Endothelial cell of umbilical vein (primary cell): ENCODE measurements at places on chromosomes 11 and 22.

GRCh38 chr11:2582946-2583604 lies 116.7 kb downstream of the KCNQ1OT1 start:
- DNase-seq = no peak

DNA sequence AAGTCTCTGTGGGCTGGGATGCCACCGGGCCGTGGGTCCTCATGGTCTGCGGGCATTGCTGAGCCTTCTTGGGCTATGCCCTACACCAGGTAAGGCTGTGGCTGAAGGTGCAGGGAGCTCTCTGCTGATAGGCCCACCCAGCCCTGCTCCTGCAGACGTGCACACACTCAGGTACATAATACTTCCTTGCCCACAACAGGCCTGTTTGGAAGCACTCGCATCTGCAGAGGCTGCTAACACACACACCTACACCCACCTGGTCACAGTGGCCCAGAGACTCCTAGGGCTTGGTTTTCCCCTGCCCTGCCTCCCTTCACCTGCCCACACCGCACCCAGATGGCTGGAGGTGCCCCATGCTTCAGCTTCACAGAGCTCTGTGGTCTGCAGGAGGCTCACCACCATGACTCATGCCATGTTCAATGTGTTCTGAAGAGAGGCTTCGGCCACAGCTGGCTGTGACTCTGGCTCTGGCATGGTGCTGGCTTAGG lies 72.8 kb upstream of the KCNQ1OT1 start:
- DNase-seq = no peak

DNA sequence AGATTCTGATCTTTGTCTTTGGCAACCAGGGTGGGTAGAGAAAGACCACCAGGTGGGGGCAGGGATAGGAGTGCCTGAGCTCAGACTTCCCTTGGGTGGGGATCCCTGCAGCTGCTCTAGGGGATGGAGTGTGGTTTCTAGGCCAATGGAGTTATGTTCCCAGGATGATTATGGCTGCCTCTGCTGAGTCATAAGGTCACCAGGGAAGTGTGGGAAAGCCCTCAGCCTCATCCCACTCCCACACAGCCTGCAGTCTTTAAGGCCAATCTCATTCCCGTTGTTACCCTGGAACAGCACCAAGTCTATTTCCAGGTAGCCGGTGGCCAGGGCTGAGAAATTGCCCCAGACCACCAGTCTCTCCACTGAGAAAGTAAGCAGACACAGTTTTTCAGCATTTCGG lies 2269.3 kb upstream of the RAG2 start:
- DNase-seq = no peak

GRCh38 chr22:38716826-38717225 lies 11.1 kb downstream of the GTPBP1 start:
- DNase-seq = no peak

DNA sequence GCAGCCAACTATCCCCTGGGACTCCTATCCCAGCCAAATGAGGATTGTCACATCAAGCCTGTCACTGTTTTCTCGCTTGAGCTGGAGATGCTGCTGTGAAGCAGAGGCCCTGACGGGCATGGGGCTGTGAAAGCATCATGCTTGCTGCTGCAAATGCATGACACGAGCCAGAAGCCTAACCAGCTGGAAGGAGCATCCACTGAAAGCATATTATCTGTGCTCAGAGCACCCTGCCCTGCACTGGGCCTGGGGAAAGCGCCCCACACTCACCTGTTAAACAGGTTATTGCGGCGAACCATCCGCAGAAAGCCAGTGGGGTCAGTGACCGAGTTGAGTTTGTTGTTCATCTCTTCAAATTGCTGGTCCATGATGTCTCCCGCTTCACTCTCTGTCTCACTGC lies 110.9 kb upstream of the PITPNB start:
- DNase-seq = no peak

- no peak for DNase-seq
Observed at GRCh38 chr11:108111126-108111525, 10.2 kb upstream of the ACAT1 start.

DNA sequence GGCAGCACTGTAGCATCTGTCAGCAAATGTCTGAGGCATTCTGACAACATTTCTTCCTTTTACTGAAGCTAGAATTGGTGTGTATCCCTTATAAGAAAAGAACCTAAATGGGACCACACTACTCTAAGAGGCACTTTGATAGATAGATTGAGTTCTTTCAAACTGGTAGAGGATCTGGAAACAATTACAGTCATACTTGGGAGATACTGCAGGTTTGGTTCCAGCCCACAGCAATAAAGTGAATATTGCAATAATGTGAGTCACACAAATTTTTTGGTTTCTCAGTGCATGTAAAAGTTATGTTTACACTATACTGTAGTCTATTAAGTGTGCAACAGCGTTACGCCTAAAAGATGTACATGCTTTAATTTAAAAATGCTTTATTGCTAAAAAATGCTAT lies 96.9 kb downstream of the SBF2 start:
- DNase-seq = no peak

- DNase-seq = no peak
Observed at GRCh38 chr22:47334601-47335000, 572.2 kb downstream of the TBC1D22A start.

DNA sequence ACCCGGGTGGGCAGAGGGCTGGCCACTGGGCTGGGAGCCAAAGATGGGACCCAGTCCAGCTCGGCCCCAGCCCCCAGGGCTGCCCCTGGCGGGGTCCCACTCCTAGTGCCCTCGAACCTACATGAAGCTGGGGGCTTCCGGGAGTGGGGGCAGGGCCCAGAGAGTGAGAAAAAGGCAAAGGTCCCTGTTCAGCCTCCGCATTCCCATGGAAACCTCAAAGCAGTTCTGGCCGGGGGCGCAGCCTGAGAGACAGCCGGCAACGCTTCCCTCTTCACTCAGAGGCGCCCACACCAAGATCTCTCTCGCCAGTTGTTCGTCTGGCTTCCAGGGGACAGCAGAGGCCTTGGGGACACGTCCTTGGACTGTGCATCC lies 22.4 kb upstream of the ARHGAP8 start:
- DNase-seq = no peak

- no peak for DNase-seq
Observed at GRCh38 chr11:44628730-44629700, 63.6 kb downstream of the CD82 start.

- DNase-seq = no peak
Observed at GRCh38 chr11:8263109-8263768, 439 bp downstream of the LMO1 start.

- no peak for DNase-seq
Observed at GRCh38 chr11:3050386-3051195, 6.6 kb downstream of the CARS1 start.

GRCh38 chr11:57497303-57498247 lies 17.9 kb downstream of the SLC43A1 start:
- no peak for DNase-seq

GRCh38 chr11:69010964-69011623 lies 2.0 kb downstream of the MRGPRF start:
- no peak for DNase-seq

- DNase-seq = no peak
Observed at GRCh38 chr11:78216571-78217287, 28.0 kb downstream of the USP35 start.

DNA sequence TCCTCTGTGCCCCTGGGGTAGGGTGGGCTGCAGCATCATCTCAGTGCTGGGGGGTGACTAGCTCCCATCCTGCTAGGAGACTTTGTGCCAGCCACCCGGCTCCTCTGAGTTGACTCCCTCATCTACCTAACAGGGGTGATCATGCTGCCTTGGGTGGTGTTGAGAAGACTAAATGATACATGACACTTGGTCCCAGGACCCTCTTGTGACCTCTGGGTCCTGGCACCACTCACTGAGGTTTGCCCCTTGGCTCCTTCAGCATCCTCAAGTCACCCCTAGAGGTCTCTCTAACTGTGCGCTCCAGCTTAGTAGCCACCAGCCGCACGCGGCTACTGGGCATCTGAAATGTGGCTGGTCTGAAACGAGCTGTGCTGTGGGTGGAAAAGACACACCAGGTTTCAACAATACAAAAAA lies 72.1 kb downstream of the LRRC32 start:
- peak; percentile 42 for DNase-seq

- no peak for DNase-seq
Observed at GRCh38 chr11:128704517-128704916, 10.6 kb downstream of the FLI1 start.

GRCh38 chr22:24435323-24435645 lies 7.9 kb downstream of the ADORA2A start:
- no peak for DNase-seq

GRCh38 chr22:46798366-46799350 lies 36.2 kb downstream of the TBC1D22A start:
- peak; percentile 81 for DNase-seq

DNA sequence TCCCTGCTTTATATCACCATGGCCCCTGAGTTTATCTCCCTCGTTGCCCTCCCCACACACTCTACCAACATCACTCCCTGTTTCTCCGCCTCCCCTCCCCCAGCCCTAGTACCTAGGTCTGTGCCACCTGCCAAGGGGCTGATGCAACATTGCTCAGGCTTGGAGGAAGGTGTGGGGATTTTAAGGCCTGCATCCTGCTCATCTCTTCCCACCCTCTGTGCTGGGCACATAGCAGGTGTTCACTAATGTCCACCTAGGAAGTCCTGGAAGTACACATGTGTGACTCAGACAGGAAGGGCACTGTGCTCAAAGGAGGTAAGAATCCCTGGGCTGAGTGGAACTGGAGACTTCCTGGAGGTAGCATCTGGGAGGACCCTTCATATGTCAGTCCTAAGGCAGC lies 37.0 kb downstream of the PDE2A start:
- DNase-seq = no peak

DNA sequence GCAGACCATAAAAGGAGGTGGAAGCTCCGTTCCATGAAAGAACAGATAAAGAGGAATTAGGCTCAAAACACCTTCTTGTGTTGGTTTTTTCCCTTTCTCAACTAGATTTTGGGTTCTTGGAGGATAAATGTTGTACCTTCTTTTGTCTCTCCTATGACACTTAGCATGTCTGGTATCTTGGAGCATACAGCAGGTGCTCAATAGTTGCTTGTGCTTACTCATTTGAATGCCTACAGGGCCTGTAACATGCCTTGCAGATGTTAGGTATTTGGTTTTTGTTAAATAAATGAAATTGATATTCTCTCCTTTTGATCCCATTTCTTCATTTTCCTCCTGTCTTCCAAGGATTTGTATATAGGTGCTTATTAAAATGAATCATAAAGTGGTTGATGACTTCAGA lies 16.4 kb upstream of the PLET1 start:
- DNase-seq = no peak

DNA sequence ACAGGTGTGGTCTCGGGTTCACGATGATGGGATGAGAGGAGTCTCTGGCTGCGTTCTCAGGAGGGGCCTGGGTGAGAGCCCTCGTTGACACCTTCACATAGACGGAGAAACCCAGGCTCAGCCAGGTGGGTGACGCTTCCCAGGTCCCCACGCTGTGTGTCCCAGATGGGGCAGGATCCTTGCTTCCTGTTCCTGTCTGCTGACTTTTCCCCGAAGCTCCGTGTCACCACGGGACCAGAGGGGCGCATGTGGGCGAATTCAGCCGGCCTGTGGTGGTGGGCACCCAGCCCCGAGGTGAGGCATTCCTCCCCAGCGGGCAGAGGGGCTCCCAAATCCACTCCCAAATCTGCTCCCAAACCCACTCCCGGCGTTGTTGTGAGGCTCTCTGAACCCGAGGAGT lies 732.8 kb downstream of the BRD1 start:
- no peak for DNase-seq

GRCh38 chr11:70551351-70552166 lies 153.2 kb downstream of the CTTN start:
- DNase-seq = no peak

DNA sequence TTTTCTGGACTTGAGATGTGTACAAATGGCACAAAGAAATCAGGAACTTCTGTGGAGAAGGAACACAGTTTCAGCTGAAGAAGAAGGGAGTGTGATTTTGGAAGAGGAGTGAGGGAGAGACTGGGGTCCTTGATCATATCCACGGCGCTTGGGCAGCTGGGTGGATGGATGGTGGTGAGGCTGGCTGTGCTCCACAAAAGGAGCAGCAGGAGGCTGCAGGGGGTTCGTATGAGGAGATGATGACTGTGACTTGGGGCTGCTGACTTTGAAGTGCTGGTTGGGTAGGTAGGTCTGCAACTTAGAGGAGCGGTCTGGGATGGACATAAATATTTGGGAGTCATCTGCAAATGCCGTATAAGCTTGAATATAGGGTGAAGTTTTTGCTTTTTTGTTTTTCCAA lies 1.3 kb upstream of the DCHS1 start:
- no peak for DNase-seq

DNA sequence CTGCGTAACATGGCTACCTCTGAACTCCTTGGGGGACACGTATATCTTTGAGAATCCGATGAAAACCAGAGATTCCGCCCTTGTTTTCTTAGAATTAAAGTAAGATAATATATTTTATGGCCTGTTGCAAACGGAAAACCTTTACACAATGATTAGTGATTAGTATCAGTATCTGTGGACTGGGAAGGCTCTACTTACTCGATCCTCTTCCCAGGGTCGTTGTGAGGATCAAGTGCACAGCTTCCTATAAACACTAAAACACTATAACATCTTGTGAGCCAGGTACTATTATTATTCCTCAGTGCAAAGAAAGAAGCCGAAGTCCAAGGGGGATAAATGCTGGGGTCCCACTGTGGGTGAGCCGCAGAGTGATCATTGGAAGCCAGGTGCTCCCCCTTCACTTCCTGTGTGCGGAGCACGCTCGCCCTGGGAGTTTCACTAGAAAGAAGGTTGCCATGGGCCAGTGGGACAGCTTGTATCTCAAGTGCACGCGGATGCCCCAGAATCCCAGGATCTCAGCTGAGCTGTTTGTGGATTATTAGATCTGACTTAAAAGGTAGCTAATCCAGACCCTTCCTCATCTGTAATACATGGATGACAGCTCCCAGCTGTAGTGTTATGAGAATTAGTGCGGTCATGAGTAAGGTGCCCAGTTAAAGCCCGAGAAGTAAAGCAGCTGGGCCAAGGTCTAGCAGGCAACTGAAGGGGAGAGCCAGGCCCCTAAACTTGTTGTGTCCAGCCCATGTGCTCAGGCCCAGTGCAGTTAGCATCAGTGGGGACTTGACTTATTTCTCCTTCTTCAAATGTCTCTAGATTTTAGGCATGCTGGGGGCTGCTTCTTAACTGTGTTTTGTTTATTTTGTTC lies 839 bp downstream of the CBY1 start:
- DNase-seq = no peak

GRCh38 chr11:121777056-121777455 lies 324.3 kb upstream of the SORL1-AS1 start:
- DNase-seq = peak; percentile 12

GRCh38 chr22:30297991-30298701 lies 8.8 kb upstream of the CASTOR1 start:
- no peak for DNase-seq

- DNase-seq = no peak
Observed at GRCh38 chr11:31601635-31602282, 92.2 kb downstream of the ELP4 start.

- no peak for DNase-seq
Observed at GRCh38 chr11:78467370-78467769, 49.8 kb upstream of the GAB2 start.

- DNase-seq = no peak
Observed at GRCh38 chr11:95152876-95153856, 63.5 kb downstream of the ENDOD1 start.

GRCh38 chr22:20425566-20426258 lies 11.9 kb downstream of the SCARF2 start:
- no peak for DNase-seq

GRCh38 chr22:17788528-17789378 lies 14.5 kb upstream of the BID start:
- DNase-seq = no peak
